ENCODE measurements at places on chromosomes 5 and 9.
A peak's percentile ranks its signal among the peaks of the same experiment; 100 is the strongest.

- DNase-seq, result no peak
Measured at GRCh38 chr9:93684161-93684765, 107.9 kb downstream of the PHF2 start.

GRCh38 chr5:52339285-52339684 lies 448.4 kb upstream of the ITGA1 start:
- no peak for DNase-seq

DNA sequence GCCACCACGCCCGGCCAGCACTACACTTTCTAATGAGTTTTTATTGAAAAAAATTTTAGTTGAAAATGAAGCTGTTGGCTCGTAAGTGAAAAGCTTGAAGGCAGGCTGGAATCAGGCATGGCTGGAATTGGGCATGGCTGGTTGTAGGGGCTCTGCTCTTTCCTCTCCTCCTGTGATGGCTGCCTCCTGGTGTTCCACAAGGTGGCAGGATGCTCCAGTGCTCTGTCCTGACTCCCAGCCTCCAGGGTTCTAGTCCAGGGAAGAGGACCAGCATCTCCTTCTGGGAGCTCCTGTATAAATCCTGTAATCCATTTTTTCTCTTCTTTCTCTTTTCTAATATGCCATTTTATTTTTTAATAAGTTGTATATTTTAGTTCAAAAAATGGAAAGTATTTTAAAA lies 57.2 kb upstream of the DHFR start:
- peak; percentile 22 for DNase-seq

- no peak for DNase-seq
Measured at GRCh38 chr5:156647034-156647451, 203.1 kb upstream of the PPP1R2B start.

- no peak for DNase-seq
Measured at GRCh38 chr5:39405083-39405843, 19.5 kb downstream of the DAB2 start.

- no peak for DNase-seq
Measured at GRCh38 chr5:9538504-9538903, 7.4 kb downstream of the SEMA5A start.

Measured in Ammon's horn (tissue), 1 donor.